ENCODE measurements at places on chromosomes 1 and 21. TPM values are rescaled to one million over a fixed set of nuclear protein-coding genes. Genes with fewer than 3 reads are reported as not detected.
A peak's percentile ranks its signal among the peaks of the same experiment; 100 is the strongest.

Gene ACTA1
- total RNA-seq, result not detected

Gene UBL4B
- total RNA-seq, result not detected

GRCh38 chr1:92728697-92729096 lies 56.2 kb downstream of the EVI5 start:
- no peak overlapping the region for H3K27ac ChIP-seq
- H3K36me3 ChIP-seq, result no peaks in the 10 kb centered on the region
- H3K27me3 ChIP-seq, result no peaks in the 10 kb centered on the region
- H3K4me1 ChIP-seq, result no peaks in the 10 kb centered on the region
- no peak for DNase-seq
- no peak overlapping the region for H3K4me3 ChIP-seq

DNA sequence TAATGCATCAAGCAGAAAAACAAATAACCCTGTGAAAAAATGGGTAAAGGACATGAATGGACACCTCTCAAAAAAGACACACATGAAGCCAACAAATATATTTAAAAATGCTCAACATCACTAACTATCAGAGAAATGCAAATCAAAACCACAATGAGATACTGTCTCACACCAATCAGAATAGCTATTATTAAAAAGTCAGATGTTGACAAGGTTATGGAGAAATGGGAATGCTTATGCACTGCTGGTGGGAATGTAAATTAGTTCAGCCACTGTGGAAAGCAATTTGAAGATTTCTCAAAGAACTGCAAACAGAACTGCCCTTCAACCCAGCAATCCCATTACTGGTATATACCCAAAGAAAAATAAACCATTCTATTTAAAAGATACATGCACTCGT lies 86.6 kb upstream of the TNFSF4 start:
- no peak overlapping the region for H3K4me3 ChIP-seq
- no peaks in the 10 kb centered on the region for H3K36me3 ChIP-seq
- no peaks in the 10 kb centered on the region for H3K4me1 ChIP-seq
- no peaks in the 10 kb centered on the region for H3K27me3 ChIP-seq
- H3K27ac ChIP-seq, result no peak overlapping the region
- DNase-seq, result no peak

Gene GPN2
- total RNA-seq, result 9.0 TPM

- H3K27me3 ChIP-seq, result no peaks in the 10 kb centered on the region
- no peak overlapping the region for H3K4me3 ChIP-seq
- no peaks in the 10 kb centered on the region for H3K4me1 ChIP-seq
These were observed 230.4 kb downstream of the SLC35F3 start for GRCh38 chr1:234134878-234135277.

GRCh38 chr1:87513966-87514660 lies 185.4 kb downstream of the LMO4 start:
- DNase-seq, result peak; percentile 2
- no peaks in the 10 kb centered on the region for H3K36me3 ChIP-seq
- H3K4me1 ChIP-seq, result peaks cover 3% of the 10 kb centered on the region
- no peak overlapping the region for H3K4me3 ChIP-seq

GRCh38 chr1:67558449-67559193 lies 126.4 kb upstream of the GADD45A start:
- no peak overlapping the region for H3K4me3 ChIP-seq
- peaks cover 8% of the 10 kb centered on the region for H3K4me1 ChIP-seq
- no peak for DNase-seq
- no peaks in the 10 kb centered on the region for H3K27me3 ChIP-seq
- peak overlapping the region; percentile 51 for H3K27ac ChIP-seq
- no peaks in the 10 kb centered on the region for H3K36me3 ChIP-seq

GRCh38 chr1:207745285-207745684 lies 6.6 kb upstream of the CD46 start:
- no peak overlapping the region for H3K27ac ChIP-seq
- peak; percentile 54 for DNase-seq
- H3K36me3 ChIP-seq, result no peaks in the 10 kb centered on the region
- H3K4me3 ChIP-seq, result no peak overlapping the region
